ENCODE measurements at places on chromosomes 1 and 21.

DNA sequence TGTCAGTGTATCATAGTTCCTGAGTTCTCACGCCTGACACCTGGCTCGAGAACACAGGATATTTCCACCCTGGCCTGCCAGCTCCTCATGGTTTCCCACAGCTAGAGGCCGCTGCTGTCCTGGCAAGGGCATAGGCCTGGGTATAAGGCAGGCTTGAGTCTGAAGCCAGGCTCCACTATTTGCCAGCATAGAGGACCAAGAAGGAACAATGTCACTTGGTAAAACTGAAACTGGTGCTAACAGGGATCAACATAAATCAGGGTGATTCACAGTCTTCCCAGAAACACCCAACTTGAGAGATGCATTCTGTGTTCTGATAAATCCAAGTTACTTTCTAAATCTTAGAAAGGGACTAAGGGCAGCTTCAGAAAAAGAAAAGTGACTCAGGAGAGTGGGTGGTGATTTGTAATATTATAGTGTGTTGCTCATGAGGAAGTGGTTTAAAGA is 6.9 kb upstream of the S100A2 start:
- peak; percentile 22 for DNase-seq

GRCh38 chr21:25179116-25179515 is 428.2 kb downstream of the MRPL39 start:
- DNase-seq: no peak

- DNase-seq: no peak
Observed at GRCh38 chr21:45054927-45055612, 19.3 kb upstream of the ADARB1 start.

GRCh38 chr1:231844986-231845502 is 218.5 kb downstream of the DISC1 start:
- DNase-seq: peak; percentile 19

GRCh38 chr21:31909153-31910073 is 36.6 kb downstream of the HUNK start:
- DNase-seq: no peak

GRCh38 chr1:26767714-26768113 is 20.0 kb upstream of the PIGV start:
- no peak for DNase-seq

DNA sequence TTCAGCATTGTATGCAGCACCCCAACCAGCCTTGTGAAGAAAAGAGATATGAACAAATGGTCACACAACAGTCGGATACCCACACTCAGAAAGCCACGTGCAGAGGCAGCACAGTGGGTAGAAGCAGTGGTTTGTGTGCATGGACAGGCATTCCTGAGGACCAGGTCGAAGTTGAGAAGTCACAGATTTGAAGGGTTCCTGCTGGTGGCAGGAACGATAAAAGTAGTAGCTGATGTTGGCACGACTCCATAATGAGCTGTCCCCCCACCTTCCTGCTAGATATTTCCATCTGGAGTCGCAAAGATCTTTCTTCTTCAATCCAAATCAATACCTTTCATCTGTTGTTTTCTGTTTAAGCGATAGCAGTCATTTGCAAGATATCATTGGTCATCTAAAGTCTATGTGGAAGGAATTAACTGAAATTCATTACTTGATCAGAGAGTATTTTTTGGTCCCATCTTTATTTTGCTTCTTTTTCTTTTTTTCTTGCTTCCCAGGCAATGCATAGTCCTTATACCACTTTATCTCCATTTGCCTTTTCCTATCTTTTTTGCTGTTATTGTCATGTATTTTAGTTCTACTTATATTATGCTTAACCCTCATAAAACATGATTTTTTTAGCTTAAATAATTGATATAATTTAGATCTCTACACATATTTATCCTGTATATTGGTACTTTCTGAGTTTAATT is 176.4 kb downstream of the DHRS3 start:
- DNase-seq: no peak

DNA sequence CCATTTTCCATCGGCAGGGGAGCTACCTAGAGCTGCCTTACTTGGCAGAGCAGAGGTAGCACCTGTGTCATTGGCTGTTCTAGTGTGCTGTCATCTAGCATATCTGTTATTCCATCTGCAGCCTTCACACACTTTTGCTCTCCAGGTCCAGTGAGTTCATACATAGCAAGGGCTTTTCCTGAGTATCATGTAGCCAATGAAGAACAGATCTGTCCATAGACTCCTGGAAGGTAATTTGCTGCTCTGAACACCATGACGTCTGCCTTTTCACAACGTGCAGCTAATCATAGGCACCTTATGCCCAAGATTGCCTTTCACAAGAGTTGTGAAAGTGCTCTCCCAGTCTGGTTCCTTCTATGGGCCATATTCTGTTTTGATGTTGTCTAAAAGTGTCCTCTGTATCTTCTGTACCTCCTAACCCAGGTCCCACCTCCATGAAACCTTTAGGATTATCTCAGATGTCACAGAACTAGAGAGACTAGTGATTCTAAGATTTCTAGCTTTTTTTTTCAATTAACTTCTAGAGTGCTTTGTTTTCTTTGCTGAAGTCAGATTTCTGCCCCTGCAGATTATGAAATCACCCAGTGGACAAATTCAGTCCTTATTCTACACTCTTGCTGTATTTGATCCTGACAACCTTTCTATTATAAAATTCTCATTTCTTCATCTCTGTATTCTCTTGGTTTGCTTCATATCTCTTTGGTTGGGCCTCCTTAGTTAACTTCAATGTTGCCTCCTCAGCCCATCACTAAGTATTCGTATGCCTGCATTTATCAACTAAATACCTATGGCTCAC is 134.8 kb downstream of the PBX1 start:
- no peak for DNase-seq

DNA sequence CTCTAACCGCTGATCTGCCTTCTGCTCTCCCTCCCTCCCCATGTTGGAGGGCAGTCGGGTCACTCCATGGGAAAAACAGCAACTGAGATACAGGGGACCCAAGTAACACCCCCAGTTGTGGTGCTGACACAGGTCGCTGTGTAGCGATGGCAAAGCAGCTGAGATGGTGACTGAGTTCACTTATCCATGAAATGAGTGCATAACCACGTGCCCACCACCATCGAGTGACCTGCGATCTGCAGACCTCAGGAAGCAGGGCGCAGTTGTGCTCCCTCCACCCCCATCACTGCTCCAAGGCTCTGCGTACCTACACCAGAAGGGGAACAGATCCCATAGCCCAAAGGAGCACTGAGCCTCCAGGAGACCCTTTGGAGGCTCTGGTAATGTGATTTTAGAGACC is 31.1 kb downstream of the KCNN3 start:
- no peak for DNase-seq

DNA sequence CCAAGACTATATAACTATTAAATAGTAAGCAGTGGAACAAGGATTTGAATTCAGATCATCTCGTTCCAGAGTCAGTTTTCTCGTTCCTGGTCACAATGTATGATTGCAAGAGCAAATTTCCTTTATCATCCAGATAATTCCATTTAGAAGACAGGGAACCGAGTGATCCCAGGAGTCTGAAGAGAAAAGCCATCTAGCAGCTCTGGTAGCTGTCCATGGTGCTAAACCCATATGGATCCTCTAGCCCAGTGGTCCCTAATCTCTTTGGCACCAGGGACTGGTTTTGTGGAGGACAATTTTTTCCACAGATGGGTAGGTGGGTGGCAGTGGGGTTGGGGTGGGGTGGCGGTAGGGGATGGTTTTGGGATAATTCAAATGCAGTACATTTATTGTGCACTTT is 229.4 kb downstream of the PTPRU start:
- DNase-seq: no peak

DNA sequence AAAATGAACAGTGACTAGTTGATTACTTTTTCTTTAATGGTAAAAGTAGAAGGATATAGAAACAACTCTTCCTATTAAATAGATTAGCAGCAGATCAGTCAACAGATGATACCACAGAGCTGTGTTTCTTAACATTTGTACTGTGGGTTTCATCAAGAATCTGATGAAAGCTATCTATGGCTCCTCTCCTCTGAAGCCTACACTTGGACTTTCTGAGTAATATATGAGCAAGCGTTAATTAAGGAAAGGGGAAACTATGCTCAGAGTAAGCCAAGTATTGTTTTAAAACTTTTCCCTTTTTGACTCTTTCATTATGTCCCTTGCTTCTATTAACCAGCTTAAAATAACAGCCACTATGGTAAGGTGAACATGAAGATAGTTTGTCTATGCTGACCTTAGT is 10.8 kb downstream of the ARID4B start:
- DNase-seq: no peak

- no peak for DNase-seq
Observed at GRCh38 chr1:1925437-1926345, 6.6 kb upstream of the TMEM52 start.

DNA sequence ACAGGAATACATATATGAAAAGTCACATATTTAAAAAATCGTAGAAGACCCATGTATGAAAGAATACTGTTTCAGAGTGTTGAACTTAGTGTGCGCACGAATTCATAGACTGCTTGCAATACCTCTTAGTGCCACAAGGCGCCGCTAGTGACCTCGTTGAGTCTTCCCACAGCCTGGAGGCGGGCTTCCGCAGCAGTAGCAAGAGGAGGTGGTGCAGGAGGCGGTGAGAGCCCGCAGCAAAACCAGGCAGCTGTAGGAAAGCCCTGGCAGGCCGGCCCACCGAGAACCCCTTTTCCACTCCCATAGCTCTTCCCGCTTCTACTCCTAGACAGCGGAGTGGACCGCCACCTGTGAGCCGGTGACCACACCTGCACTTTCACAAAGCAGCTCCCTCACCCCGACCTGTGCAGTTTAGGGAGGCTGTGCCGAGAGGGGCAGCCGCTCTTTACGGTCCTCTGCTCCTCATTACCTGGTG is 23.5 kb downstream of the MTARC1 start:
- DNase-seq: peak; percentile 52

DNA sequence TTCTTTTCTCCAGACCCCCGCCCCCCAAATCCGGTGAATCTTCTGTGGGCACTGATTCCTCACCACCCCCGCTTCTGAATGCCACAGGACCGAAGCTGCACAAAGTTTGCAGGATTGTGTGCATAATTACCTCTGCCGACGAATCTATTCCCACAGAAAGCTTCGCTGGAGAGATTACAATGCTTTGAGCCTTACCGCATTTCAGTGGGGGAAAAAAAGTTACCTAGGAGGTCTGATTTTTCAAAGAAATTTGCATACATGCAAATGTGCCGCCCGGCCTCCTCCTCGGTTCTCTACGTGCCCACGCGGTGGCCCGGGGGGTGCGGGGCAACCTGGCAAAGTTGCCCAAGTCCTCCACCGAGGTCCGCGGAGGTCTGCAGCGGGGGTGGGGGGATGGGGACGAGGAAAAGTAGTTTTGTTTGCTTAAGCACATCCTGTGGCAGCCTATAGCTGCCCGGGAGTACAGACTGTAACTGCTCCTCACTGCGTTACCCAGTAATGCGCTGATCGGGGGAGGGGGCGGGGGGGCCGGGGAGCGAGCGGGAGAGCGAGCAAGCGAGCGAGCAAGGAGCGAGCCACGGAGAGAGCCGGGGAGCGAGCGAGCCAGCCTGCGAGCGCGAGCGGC is 563 bp upstream of the NFIA start:
- peak; percentile 56 for DNase-seq

DNA sequence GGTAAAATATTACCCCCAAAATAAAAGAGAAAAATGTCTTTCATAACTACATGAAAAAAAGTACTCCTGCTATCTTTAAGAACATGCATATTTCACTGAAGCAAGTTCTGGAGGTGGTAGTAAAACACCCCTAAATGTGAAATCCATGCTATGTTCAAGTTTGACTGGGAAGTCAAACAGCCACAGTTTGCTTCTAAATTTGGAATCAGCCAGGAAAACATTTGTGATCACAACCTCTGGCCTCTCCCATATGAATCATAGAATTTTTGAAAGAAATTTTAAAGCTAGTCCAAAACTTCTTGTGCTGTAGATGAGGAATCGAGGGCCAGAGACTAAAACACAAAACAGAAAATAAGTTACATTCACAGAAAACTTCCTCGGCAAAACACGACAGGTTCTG is 6.6 kb downstream of the SORT1 start:
- no peak for DNase-seq

GRCh38 chr1:24411963-24412362 is 1.6 kb downstream of the STPG1 start:
- no peak for DNase-seq

DNA sequence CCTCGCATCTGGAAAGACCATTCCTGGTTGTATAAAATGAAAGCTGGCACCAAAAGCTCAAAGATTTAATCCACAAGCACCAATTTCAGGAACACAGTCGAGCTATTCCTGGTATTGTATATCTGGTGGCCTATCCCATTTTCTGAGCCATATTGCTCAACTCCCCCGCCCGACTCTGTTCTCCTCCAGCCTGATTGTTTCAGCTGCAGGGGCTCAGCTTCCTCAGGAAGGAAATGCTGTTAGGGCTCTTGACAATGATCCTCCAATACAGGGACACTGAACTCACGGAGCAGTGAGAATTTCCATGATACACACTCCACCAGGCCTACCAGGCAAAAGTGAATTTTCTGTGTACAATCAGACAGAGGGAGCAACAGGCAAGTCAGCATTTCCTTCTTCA is 16.9 kb upstream of the TDRD10 start:
- no peak for DNase-seq

DNA sequence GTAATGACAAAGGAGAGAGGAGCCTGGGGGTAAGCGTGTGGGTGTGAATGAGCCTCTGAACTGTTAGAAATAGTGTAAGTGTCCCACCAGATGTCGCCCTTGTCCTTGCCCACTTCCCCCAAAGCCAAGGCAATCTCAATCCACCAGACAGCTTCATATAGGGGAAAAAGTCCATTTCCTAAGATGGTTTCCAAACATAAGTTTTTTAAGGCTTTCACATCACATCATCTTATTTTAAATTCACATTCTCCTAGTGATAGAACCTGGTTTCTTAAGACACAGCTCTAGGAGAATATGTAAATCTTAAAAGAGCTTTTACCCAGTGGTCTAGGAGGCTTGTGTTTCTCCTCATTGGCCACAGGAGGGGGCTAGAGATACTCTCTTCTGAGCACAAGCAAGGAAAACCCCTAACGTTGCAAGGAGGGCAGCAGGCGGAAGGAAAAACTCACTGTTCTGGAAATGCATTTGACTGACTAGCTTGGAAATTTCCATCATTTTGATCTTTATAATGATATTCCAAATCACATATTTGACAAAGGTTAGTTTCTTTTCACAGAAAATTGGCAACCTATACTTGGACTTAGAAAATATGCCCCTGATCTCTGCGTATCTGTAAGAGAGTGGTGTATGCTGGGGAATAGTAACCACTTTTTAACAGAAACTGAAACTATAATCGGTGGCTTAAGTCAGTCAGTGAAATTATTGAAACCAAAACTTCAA is 51.9 kb upstream of the LPAR3 start:
- peak; percentile 85 for DNase-seq

GRCh38 chr1:16926491-16927073 is 4.9 kb downstream of the CROCC start:
- DNase-seq: no peak

GRCh38 chr1:245583081-245583480 is 428.3 kb downstream of the KIF26B start:
- no peak for DNase-seq

- no peak for DNase-seq
Observed at GRCh38 chr1:231180034-231180433, 18.2 kb downstream of the TRIM67 start.

DNA sequence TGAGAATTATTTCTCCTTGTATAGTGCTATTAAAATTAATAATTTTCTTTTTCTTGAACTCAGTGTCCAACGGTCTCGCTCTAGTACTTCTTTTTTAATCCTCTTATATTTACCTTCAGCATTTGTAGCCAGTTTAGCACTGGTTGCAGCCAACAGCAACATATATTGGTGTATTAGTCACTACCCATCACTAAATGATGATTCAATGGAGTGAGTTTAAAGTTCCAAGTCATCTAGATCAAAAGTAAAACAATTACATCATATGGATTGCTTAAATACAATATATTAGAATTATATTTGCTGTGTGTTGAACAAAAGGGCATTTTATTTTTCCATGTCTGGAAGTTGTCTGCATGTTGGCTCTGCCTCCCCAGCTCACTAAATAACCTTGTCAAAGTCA is 591.8 kb downstream of the ADGRL2 start:
- no peak for DNase-seq

Data from T-helper 2 cell (primary cell).